ENCODE measurements at places on chromosomes 1 and 21.

DNA sequence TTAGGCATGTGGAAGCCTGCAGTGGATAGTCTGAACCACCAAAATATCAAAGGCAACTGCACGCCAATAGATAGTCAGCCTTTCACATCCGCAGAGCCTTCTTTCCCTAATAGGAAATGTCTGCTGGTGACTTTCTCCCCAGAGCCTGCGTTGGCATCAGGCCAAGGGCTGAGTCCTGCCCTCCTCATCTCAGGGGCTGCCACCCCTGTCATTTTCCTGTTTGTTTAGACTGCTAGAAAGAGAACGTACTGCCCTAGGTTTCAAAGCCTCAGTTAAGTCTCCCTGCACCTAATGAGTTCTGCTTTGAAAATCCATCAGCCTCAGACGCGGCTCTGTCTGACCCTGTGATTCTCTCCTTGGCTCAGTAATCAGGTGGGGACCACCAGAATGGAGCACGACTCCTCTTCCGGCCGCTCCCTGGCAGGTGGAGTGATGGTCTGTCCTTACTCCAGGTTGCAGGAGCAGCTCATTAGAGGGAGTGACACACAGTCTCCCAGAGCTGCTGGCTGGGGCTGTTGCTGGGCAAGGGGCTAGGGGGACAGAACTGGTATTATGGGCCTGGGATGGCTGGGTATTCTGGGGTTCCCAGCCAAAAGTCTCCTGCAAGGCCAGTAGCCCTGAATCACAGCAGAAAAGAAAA lies 27.3 kb downstream of the STUM start:
- DNase-seq: no peak

- DNase-seq: no peak
Measured at GRCh38 chr1:211531194-211532087, 39.5 kb upstream of the RD3 start.

GRCh38 chr1:196481616-196482015 lies 126.6 kb downstream of the KCNT2 start:
- DNase-seq: no peak

- no peak for DNase-seq
Measured at GRCh38 chr1:235860829-235861228, 5.9 kb downstream of the LYST start.

- no peak for DNase-seq
Measured at GRCh38 chr21:45286671-45287437, 841 bp downstream of the POFUT2 start.

DNA sequence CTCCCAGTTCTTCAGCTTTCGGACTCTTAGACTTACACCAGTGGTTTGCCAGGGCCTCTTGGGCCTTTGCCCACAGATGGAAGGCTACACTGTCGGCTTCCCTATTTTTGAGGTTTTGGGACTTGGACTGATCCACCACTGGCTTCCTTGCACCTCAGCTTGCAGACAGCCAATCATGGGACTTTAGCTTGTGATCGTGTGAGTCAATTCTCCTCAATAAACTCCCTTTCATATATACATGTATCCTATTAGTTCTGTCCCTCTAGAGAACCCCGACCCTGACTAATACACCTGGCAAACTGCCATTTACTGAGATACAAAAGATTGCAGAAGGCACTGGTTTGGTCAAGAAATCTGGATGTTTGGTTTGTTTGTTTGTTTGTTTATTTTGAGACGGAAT lies 6.4 kb upstream of the RAB4A start:
- DNase-seq: no peak

Data from stimulated activated CD4-positive, alpha-beta T cell treated with anti-CD3 and anti-CD28 coated beads, Interleukin-15, amount 100 ng/mL, for 1 hour (primary cell).